Activated CD8-positive, alpha-beta memory T cell treated with anti-CD3 and anti-CD28 coated beads for 24 hours (primary cell): ENCODE measurements at places on chromosomes 4 and X.

DNA sequence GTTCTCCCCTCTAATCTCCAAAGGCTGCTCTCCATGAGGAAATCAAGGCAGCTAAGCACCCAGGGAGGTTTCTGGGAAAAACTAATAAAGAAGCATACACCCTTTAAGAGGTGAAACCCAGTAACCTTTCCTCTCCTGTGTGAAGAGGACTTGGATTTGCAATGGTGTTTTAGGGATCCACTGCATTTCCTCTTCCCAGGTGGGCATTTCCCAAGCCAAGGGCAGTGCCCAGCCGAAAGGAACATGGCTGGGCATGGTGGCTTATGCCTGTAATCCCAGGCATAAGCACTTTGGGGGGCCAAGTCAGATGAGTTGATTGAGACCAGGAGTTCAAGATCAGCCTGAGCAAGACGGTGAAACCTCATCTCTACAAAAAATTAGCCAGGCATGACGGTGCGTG lies 5.4 kb upstream of the ZNF185 start:
- DNase-seq, result no peak

GRCh38 chr4:168713253-168713652 lies 216.4 kb downstream of the PALLD start:
- DNase-seq, result no peak

DNA sequence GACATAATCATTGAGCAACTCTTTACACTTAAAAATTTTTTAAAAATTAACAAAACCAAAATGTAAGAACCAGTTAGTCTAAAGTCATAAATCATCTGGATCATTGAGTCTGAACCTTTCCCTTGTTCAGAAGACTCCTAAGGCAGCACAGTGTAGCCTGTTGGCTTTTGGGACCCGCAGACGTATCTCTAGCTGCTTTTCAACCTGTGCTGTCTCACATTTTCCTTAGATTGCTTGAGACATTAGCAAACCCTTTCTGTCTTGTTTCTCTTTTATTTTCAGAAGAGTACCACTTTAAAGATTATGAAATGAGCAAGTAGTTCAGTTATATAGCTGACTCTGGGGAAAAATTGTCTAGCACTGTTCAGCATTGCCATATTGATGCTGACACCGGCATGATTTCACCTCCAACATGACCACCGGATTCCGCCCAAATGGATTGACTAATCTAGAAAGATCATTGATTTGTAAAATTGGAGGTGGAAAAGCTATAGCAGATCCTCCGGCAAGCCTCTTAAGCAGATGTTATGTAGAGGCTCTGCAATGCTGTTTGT lies 8.9 kb downstream of the TCEANC start:
- no peak for DNase-seq

DNA sequence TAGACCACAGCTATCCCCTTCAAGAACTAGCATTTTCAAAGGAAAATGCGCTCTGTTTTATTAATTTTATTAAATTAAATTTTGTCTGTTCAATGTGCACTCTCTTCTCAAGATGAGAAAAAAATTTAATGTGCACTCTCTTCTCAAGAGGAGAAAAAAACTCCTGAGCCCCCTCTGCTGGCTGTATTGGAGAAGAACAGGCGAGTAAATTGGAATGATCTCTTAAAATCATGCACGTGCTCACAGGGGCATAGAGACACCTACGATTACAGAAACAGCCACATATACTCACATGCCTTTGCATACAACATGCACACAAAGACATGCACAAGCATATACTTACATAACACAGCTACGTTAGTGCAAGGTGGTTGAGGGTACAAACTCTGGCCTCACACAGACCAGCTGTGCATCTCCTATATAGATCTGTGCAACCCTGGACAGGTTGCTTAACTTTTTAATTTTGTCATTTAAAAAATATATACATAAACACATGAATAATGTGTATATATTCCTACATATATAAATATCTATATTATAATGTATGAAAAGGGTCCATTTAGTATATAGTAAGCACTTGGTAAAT lies 176.2 kb upstream of the CXorf66 start:
- DNase-seq, result no peak

- DNase-seq, result no peak
These were observed 89.5 kb downstream of the TASL start for GRCh38 chrX:30488092-30488491.

GRCh38 chr4:156779774-156780173 lies 191.8 kb downstream of the PDGFC start:
- DNase-seq, result no peak

- DNase-seq, result no peak
These were observed 2153.6 kb upstream of the AGA start for GRCh38 chr4:179595671-179596410.

DNA sequence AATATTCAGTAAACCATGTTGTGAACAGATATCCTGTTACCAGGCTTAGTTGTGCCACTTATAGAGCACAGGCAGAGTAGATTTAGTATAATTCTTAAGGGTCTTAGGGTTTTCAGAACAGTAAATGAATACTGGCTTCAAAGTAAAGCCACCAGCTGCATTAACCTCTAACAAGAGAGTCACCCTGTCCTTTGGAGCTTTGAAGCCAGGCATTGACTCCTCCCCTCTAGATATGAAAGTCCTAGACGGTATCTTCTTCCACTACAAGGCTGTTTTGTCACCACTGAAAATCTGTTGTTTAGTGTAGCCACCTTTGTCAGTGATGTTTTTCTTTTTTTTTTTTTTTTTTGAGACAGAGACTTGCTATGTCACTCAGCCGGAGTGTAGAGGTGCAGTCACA lies 77.7 kb downstream of the ALPK1 start:
- no peak for DNase-seq

DNA sequence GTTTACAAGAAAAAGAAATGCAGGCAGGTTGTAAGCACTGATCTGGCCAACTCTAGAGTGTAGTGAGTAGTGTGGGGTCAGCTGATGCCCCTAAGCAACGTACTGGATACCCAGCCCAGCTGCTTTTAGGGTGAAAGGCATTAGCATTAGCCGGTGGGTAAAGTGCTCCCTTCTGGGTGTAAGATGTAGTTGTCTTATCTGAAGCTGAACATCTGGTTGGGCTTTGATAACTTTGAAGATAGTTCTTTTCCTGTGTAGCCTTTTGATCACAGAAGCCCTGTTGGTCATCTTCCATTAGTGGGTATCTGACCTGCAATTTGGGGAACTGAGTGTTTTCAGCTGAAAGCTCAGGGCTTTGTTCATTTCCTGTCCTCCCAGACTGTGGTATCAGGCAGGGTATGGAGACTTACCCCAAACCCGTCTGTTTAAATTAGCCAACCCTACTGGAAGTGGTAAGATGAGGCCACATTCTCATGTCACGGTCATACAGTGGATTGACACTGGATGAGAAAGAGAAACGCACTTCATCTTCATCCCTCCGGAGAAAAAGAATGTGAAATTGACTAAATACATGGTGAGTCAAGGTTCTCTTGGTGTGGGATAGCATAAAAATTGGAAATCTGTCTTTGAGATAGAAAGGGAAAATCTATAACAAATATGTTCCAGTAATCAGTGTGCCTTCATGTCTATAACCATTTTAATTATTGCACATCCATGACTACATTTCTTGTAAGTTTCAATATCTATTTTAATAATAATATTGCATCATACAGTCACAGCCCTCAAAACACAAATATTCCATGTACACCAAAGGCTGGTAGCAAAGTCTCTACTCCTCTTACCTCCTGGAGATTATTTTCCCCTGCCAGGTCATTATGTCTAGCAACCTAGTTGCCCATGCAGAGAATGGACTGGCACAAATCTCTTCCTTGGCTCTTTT lies 8.7 kb downstream of the RHOH start:
- no peak for DNase-seq

- no peak for DNase-seq
These were observed 715.9 kb downstream of the TECRL start for GRCh38 chr4:63693321-63693720.
